ENCODE measurements at places on chromosomes 3 and 15. TPM values are rescaled to one million over a fixed set of nuclear protein-coding genes. Genes with fewer than 3 reads are reported as not detected.

DNA sequence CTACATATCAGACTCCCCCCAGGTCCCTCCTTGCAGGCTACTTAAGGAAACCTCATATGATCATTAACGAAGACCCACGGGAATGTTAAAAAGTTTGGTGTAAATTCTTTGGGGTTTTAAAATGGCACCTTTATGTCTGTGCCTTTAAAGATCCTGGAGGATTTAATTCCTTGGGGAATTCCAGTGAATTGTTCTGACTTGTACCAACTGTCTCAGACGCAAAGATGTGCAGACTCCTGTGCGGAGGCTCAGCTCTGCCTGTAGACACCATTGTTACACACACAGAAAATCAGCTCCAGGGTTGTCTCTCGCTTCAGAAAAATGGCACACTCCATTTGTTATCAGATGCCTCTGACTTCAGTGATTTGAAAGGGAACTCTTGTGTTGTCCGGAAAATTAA lies 414.4 kb upstream of the CFAP20DC start:
- DNase-seq: no peak
- no peaks in the 10 kb centered on the region for H3K4me1 ChIP-seq
- no peak overlapping the region for H3K27ac ChIP-seq
- no peaks in the 10 kb centered on the region for H3K27me3 ChIP-seq

The BDH1 gene
- 26.6 TPM for total RNA-seq

The MINAR1 gene
- total RNA-seq: 1.9 TPM

The FBXW12 gene
- not detected for total RNA-seq

Data from HCT116 (cell line).